ENCODE measurements at places on chromosomes 7 and 10. TPM values are rescaled to one million over a fixed set of nuclear protein-coding genes. Genes with fewer than 3 reads are reported as not detected.

GRCh38 chr10:44126291-44126717 lies 258.6 kb downstream of the CXCL12 start:
- DNase-seq: no peak

DNA sequence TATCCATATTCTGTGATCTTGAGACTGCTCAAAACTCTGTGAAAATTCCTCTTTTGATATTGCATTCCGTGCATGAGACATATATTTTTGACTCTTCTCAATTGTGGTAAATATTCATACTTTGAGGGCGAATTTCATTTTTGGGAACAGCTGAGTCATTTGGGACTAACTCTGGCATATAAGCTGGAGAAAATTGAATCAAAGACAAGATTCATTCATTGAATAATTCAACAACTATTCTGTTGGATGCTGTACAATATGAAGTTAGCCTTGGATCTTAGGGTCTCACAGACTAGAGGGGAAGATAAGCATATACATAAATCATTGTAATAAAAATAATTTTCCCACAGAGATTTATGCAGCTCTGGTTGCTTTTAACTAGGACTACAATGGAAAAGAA lies 183.2 kb upstream of the NEBL start:
- no peak for DNase-seq

DNA sequence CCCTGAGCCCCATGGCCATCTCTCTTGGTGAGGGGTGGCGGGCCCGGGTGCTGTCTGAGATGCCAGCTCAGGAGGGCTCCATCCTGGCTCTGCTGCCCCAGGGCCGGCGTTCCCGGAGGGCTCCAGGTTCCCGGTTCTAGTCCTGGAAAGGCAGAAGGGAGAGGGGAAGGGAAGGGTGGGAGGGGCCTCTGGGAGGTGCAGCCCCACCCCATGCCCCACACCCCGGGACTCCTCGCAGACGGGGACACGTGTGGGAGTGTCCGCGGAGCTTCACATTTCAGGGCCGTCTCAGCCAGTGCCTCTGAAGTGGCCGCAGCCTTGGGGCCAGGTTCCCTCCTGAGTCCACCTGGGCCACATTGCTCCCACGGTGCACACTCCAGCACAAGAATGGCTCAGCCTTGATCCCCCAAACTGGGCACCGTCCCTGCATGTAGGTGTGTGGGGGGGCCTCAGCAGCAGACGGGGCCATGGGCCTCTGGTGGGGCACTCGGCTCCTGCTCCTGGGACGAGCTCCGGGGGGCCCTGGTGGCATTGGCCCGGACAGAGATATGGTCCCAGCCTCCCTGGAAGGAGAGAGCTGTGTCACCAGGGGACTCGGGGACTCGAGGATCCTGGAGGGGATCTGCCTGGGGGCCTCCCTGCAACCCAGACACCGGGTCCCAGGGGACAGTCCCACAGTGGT lies 5.8 kb downstream of the BHLHA15 start:
- no peak for DNase-seq

GRCh38 chr7:92621561-92622023 lies 31.4 kb upstream of the FAM133B start:
- no peak for DNase-seq

Gene NUDCD3
- total RNA-seq: 68.9 TPM

Gene EPO
- total RNA-seq: not detected

Gene EPDR1
- 46.3 TPM for total RNA-seq

All from mesenteric fat pad (tissue), 1 donor.